Breast epithelium (tissue), 4 donors: ENCODE measurements at places on chromosomes 11 and 22. TPM values are rescaled to one million over a fixed set of nuclear protein-coding genes. Genes with fewer than 3 reads are reported as not detected.

Gene SYTL2
- 10.1 TPM for total RNA-seq

Gene GAS2
- total RNA-seq, result 10.2 TPM

Gene SLC43A3
- 104 TPM for total RNA-seq

Gene EIF3L
- 490 TPM for total RNA-seq

Gene TMEM191B
- total RNA-seq, result not detected

Gene LARGE1
- 23.6 TPM for total RNA-seq

Gene ROBO3
- 9.1 TPM for total RNA-seq

DNA sequence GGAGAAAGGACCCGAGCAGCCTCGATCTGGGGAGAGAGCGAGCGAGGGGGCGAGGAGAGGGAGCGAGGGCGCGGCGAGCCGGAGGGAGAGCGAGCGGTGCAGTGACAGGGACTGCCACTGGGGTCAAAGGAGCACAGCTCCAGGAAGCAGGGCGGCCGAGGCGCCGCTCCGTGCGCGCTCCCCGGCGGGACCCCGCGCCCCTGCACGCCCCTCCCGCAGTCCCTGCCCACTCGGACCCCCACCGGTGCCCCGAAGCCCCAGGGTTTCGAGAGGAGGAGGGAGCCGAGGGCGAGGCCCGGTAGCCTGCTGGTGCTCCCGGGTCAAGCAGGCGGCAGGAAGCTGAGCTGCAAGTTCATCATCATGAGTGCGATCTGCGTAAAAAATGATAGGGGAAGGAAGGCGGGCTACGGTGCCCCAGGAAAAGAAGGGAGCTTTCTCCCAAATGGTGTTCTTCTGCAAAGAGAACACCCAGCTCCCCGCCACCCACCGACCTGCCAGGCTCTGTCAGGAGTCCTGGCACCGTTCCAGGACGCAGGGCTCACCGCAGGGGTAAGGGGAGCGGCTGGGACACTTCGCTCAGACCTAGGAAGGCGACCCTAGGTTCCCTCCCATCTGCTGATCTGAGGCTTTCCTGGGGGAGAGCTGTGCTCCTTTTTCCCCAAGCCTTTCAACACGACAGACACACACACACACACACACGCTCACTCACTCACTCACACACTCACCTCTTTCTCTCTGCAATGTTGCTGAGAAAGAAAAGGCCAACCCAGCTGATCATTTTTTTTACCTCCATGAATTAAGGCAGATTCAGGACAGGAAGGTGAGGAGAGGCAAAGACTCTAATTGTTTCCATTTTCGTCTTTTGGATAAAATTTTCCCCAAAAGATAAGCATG is at the start of gene MPPED2:
Gene MPPED2, minus strand, starts transcription at position 103 of the 894 bp plus-strand sequence. CDS start 5,980 bp downstream, outside the sequence.
- H3K4me1 ChIP-seq, result no peaks in the 10 kb centered on the region
- H3K27me3 ChIP-seq, result no peaks in the 10 kb centered on the region
- no peaks in the 10 kb centered on the region for H3K36me3 ChIP-seq

DNA sequence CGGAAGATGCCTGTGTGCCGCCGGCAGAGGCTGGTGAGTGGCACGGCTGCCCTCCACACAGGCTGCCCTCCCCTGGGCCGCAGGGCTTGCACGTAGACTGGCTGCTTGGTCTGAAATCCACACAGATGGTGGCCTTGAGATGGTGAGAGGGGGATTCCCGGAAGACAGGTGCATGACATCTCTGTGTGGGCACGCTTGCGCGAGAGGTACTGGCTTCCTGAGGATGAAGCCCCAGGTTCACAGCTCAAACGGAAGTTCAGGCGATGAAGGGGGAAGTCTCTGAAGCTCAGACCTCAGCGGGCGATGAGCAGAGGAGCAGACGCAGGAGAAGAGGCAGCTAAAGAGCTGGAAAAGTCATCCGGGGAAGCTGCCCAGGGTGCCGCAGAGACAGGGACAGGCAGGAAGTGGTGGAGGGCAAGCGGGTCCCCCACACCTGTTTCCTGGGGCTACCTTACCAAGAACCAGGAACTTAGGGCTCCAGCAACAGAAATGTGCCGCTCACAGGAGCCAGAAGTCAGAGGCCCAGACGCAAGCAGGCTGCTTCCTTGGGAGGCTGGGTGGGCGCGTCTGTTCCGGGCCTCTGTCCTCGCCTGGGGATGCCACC is 7.2 kb downstream of the CRELD2 start:
- H3K36me3 ChIP-seq, result no peaks in the 10 kb centered on the region
- H3K27me3 ChIP-seq, result peaks cover 8% of the 10 kb centered on the region
- DNase-seq, result no peak

DNA sequence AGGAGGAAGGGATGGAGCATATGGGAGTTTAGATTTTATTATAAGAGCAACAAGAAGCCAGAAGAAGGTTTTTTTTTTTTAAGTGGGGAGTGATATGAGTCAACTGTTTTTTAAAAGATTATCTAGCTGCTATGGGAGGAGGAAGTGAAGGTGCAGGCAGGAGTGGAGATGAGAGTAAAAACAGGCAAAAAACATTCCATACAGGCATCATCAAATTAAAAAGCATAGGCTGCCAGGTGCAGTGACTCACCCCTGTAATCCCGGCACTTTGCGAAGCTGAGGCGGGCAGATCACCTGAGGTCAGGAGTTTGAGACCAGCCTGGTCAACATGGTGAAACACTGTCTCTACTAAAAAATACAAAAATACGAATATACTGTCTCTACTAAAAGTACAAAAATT is 368.4 kb upstream of the MTNR1B start:
- no peaks in the 10 kb centered on the region for H3K36me3 ChIP-seq
- DNase-seq, result no peak
- no peaks in the 10 kb centered on the region for H3K27me3 ChIP-seq

DNA sequence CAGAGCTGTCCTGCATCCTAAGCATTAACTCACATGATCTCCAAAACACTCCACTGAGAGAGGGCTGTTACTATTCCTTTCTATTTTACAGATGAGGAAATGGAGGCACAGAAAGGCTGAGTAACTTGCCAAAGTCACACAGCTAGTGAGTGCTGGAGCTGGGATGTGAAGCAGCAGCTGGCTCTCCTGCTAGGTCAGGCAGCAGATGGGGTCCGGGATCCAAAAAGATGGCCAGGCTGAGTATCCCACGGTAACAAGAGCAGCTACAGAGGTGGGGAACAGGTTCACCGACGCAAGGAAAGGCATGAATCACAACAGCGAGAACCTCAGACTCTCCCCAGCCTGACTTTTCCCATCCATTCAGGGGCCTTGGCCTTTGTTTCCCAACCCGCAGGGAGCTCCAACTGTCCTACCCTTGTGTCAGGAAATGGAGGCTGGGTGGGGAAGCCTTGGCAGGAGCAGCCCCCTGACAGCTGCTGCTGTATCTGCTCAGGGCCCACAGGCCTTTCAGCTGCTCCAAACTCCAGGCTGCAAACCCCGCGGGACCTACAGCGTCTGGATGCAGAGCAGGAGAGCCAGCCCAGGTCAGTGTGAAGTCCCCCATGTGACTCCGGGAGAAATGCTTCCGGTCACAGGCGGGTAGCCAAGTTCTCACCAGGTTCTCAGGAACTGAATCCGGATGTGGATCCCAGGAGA is 29.5 kb downstream of the DKK3 start:
- DNase-seq, result peak; percentile 74
- peak overlapping the region; percentile 75 for H3K27ac ChIP-seq
- peaks cover 15% of the 10 kb centered on the region for H3K4me1 ChIP-seq
- H3K36me3 ChIP-seq, result no peaks in the 10 kb centered on the region
- no peaks in the 10 kb centered on the region for H3K27me3 ChIP-seq

DNA sequence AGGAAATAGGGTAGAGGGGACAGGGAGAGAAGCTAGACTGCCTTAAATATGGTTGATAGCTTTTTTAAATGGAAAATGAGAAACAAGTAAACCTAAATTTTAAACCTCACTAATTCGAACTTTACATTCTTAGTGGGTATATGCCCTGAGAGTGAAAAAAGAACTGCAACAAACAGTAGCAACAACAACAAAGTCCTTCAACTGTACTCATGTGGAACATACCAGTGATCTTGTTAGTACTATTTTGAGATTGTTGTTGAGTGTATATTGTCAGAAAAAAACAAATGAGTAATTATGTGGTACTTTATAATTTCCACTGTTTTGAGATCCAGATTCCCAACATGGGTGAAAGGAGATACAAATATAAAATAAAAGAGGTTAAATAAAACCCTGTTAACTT is 88.9 kb upstream of the TNRC6B start:
- DNase-seq, result no peak
- no peaks in the 10 kb centered on the region for H3K4me1 ChIP-seq
- no peak overlapping the region for H3K27ac ChIP-seq
- H3K4me3 ChIP-seq, result no peak overlapping the region

GRCh38 chr22:29108137-29108536 is 35.3 kb downstream of the KREMEN1 start:
- H3K27me3 ChIP-seq, result no peaks in the 10 kb centered on the region
- H3K4me1 ChIP-seq, result no peaks in the 10 kb centered on the region
- H3K27ac ChIP-seq, result no peak overlapping the region
- no peak overlapping the region for H3K4me3 ChIP-seq
- H3K36me3 ChIP-seq, result no peaks in the 10 kb centered on the region
- DNase-seq, result no peak

DNA sequence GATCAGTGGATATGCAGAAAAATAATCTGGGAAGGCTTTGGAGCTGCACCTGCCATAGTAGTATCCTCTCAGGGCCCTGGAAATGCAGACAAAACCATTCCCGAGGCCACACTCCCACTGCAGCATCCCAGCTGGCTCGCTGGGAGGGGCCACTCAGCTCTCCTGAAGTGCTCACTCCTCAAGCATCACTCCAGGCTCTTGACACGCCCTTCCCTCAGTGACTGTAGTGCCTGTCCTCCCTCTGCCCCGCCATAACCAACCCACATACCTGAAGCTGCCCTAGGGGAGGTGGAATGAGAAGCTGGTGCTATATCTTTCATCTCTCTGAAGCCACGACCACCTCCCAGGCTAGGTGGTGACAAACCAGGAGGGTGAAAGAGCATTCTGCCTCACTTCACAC is 4.8 kb downstream of the DSCAML1 start:
- no peak for DNase-seq
- peaks cover 54% of the 10 kb centered on the region for H3K27me3 ChIP-seq

- peaks cover 74% of the 10 kb centered on the region for H3K27me3 ChIP-seq
- DNase-seq, result no peak
- no peaks in the 10 kb centered on the region for H3K36me3 ChIP-seq
- no peak overlapping the region for H3K27ac ChIP-seq
- no peak overlapping the region for H3K4me3 ChIP-seq
Measured at GRCh38 chr22:47281126-47282106, 519.0 kb downstream of the TBC1D22A start.

DNA sequence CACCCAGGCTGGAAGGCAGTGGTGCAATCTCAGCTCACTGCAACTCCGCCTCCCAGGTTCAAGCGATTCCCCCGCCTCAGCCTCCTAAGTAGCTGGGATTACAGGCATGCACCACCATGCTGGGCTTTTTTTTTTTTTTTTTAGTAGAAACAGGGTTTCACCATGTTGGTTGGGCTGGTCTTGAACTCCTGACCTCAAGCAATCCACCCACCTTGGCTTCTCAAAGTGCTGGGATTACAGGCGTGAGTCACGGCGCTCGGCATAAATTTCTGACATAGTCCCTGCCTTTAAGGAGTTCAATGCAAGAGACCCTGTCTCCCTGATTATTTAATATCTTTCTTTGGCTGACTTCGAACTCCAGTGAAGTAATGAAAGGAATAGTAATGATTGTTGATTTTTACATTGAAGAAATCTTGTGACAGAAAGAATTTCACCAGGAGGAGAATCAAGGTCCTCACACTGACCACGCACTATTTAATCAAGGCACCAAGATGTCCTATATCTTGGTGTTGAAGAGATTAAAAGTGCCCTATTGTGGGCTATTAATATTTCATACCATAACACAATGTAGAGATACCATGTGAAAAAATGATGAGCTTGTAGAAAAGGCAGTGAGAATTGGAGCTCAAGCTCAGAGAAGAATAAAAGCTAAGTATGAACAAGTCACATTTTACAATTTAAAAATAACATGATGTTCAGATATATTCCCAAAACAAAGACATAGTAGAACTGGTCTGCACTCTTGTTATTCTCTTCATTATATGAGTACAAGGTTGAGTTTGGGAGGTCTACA is 71.6 kb upstream of the BLID start:
- no peaks in the 10 kb centered on the region for H3K4me1 ChIP-seq
- peak overlapping the region; percentile 68 for H3K27ac ChIP-seq
- DNase-seq, result no peak
- no peak overlapping the region for H3K4me3 ChIP-seq

- DNase-seq, result no peak
- H3K36me3 ChIP-seq, result no peaks in the 10 kb centered on the region
- peaks cover 9% of the 10 kb centered on the region for H3K4me1 ChIP-seq
- peak overlapping the region; percentile 86 for H3K27ac ChIP-seq
- no peaks in the 10 kb centered on the region for H3K27me3 ChIP-seq
Measured at GRCh38 chr11:46238078-46238966, 39.1 kb upstream of the CREB3L1 start.

GRCh38 chr11:69572233-69572860 is 68.6 kb upstream of the CCND1 start:
- no peak overlapping the region for H3K4me3 ChIP-seq
- H3K27ac ChIP-seq, result no peak overlapping the region
- no peaks in the 10 kb centered on the region for H3K27me3 ChIP-seq
- H3K4me1 ChIP-seq, result no peaks in the 10 kb centered on the region
- H3K36me3 ChIP-seq, result no peaks in the 10 kb centered on the region

DNA sequence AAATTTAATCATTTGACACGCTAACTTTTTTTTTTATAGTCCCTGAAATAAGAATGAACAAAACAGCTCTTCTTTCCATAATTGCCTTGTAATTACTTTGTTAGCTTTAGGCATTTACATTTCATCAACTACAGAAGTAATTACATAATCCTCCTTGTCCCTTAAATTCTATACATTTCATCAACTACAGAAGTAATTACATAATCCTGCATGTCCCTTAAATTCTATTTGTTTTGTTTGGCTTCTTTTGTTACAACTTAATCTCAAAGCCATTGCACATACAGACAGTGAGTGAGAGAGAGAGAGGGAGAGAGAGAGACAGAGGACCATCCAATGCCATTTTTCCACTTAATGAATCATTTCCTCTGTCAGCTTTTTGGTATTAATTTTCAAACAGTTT is 873.2 kb downstream of the METTL15 start:
- H3K4me3 ChIP-seq, result no peak overlapping the region
- DNase-seq, result no peak
- no peak overlapping the region for H3K27ac ChIP-seq
- H3K4me1 ChIP-seq, result no peaks in the 10 kb centered on the region

DNA sequence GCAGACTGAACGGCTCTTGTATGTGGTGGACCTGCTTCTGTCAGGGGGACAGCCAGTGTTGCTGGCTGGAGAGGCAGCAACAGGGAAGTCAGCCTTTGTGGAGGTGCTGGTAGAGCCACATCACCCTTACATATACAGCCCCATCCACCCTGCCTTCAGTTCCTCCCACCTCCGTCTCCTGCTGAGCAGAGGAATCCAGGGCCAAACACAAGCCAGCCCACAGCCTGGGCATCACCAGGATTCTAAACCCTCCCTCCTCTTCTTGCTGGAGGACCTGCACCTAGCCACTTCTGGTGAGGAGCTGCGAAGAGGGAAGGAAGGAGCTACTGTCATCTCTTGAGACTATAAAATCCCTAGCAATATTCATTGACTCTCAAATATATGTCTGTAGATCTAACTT is 51.6 kb downstream of the DNHD1 start:
- no peaks in the 10 kb centered on the region for H3K4me1 ChIP-seq
- no peak overlapping the region for H3K4me3 ChIP-seq
- no peak overlapping the region for H3K27ac ChIP-seq
- H3K27me3 ChIP-seq, result no peaks in the 10 kb centered on the region

GRCh38 chr22:20436307-20436767 is 1.3 kb downstream of the SCARF2 start:
- no peak for DNase-seq
- no peaks in the 10 kb centered on the region for H3K36me3 ChIP-seq
- no peaks in the 10 kb centered on the region for H3K27me3 ChIP-seq
- peak overlapping the region; percentile 97 for H3K27ac ChIP-seq
- H3K4me1 ChIP-seq, result peaks cover 2% of the 10 kb centered on the region
